ENCODE measurements at places on chromosomes 16 and 17.

GRCh38 chr17:28950752-28951427 lies 428 bp downstream of the PHF12 start:
- DNase-seq: no peak

DNA sequence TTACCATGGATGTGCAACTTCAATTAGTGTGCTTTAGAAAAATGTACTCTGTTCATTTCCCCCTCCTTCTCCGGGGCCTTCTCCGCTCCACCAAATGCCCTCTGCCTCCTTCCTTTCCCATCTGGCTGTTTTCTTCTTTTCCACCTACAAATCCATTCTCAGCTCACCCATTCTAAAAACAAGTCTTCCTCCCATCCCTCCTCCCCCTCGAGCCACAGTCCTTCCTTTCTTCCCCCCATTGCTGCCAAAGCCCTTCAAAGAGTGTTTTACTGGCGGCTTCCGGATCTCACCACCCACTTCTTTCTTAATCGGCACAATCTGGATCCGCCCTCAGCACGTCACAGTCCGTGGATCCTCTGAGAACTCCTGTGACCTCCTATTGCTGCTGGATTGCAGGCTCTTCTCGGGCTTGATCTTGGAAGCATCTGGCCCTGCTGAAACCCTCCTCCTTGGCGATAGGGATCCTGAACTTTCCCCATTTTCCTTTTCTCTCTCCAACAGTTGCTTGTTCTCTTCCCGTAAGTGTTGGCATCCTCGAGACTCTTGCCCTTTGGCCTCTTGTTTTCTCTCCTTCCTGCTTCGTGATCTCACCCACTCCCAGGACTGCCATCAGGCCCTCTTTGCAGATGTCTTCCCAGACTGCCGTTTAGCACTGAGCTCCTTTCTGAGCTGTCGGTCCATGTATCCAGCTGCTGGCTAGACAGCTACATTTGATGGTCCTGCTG lies 36.0 kb upstream of the FBXO47 start:
- DNase-seq: peak; percentile 36

GRCh38 chr17:16477255-16477654 lies 14.7 kb downstream of the LRRC75A start:
- no peak for DNase-seq

DNA sequence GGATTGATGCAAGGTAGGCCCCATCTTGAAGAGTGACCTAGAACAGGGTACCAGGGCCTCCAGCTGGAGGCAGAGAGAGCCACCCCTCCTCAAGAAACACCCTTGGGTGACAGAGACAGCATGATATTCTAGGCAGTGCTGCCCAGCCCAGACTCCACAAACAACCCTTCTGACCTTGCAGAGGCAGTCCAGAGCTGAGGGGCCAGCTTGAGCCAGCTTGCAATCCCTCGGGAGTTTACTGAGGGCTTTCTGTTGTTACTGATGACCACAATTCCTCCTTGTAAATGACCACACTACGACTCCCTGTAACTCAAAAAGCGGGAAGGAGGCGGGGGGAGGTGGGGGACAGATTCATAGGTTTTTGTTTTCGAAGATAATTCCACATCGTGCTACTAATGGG lies 18.6 kb upstream of the MNT start:
- no peak for DNase-seq

DNA sequence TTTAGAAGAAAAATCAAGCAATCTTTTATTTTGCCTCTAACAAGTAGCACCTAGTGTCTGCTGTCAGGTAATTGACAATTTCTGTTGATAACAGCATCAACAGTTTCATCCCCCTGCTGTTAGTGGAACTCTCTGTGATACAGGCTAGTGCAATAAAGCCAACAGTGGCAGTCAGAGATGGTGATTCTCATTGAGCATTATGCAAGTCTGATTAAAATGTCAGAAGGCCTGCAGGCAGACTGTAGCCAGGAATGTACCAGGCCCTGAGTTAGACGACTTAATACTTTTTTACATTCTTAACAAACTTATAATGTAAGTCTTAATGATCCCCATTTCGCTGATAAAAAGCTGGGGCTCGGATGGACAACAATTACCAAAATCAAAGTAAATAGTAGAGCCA lies 14.6 kb downstream of the CYLD start:
- DNase-seq: no peak

- DNase-seq: no peak
Measured at GRCh38 chr17:72219137-72219823, 98.5 kb downstream of the SOX9 start.

DNA sequence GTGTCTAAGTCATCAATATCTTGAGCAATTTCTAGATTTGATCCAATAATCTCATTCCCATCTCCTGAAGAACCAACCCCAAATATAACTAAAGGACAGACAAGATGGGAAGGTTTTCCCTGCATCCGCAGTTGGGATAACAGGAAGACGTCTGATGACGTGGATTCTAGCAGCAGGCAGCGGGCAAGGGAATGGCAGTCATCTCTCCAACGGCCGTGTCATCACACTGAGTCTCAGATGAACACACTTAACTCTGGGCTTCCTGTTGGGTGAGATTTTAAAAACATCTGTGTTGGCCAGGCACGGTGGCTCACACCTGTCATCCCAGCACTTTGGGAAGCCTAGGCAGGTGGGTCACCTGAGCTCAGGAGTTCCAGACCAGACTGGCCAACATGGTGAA lies 20.9 kb upstream of the TIMP2 start:
- no peak for DNase-seq

- no peak for DNase-seq
Measured at GRCh38 chr17:77786740-77787505, 171.6 kb upstream of the TNRC6C start.

- DNase-seq: no peak
Measured at GRCh38 chr17:83062011-83062817, 17.2 kb upstream of the METRNL start.

Measured in T follicular helper cell (primary cell).